ENCODE measurements at places on chromosomes 1 and 21.

DNA sequence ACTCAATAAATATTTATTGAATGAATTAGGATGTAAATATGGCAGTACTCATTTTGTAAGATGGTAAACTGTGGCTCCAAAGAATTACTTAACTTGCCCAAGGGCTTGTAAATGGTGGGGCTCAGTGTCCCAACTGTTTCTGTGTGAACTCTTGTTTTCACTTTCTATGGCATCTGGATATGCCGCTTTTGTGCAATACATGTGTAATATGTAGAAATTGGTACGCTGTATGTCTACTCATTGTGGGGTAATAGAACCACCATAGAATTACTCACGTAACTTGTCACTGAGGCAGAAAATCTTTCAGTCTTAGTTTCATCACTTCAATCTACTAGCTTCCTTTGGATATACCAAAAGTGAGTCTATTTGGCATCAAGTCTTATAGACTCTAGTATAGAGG lies 977 bp downstream of the PRPF3 start:
- no peak for DNase-seq

- no peak for DNase-seq
Measured at GRCh38 chr1:63423649-63424048, 56.2 kb downstream of the ALG6 start.

DNA sequence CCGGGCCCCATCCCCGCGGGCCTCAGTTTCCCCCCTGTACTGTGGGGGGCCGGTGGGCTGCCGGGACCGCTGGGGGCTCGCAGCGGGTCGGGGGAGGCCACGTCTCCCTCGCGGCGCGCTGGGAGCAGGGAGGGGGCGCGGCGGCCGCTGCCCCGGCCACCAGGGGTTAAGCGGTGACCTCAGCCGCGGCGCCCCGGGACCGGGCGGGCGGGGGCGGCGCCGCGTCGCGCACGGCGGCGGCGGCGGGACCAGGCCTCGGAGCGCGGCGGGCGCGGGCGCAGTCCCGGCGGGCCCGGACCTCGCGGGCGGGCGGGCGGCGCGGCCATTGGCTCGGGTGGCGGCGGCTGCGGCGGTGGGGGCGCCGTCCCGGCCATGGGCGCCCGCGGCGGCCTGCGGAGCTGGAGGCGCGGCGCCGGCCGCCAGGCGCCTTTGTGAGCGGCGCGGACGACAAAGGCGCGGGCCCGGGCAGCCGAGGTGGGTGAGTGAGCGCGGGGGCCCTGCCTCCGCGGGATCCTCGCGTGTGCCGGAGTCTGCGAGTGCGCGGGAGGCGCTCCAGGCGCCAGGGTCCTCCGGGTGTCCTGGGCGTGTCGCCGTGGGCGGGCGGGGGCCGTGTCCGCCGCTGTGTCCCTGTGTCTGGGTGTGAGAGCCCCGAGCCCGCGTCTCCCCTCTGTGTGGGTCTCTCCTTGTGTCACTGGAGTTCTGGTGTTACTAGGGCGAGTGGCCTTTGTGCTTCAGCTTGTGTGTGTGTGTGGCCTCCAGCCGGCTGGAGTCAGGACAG lies at the start of gene ARHGEF10L:
Gene ARHGEF10L (plus strand): TSS at position 222 of the 778 bp plus-strand sequence. CDS start 40,898 bp downstream, outside the sequence.
- DNase-seq = no peak

- DNase-seq = no peak
Measured at GRCh38 chr1:87968197-87968955, 639.7 kb downstream of the LMO4 start.

- peak; percentile 89 for DNase-seq
Measured at GRCh38 chr1:156959414-156959813, 39.0 kb downstream of the LRRC71 start.

GRCh38 chr1:93344886-93345632 lies 648 bp upstream of the DR1 start:
- DNase-seq = no peak

GRCh38 chr1:180065408-180065807 lies 89.3 kb upstream of the QSOX1 start:
- no peak for DNase-seq

DNA sequence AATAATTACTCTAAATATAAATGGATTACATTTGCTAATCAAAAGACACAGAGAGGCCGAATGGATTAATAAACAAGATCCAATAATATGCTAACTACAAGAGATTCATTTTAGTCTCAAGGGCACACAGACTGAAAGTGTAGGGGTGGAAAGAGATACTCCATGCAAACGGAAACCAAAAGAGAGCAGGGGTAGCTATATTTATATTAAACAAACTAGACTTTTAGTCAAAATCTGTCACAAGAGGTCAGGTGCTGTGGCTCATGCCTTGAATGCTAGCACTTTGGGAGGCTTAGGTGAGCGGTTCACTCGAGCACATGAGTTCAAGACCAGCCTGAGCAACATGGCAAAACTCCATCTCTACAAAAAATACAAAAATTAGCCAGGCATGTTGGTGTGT lies 33.6 kb upstream of the DISP1 start:
- DNase-seq = no peak

GRCh38 chr1:172545396-172546004 lies 12.6 kb downstream of the SUCO start:
- DNase-seq = no peak

DNA sequence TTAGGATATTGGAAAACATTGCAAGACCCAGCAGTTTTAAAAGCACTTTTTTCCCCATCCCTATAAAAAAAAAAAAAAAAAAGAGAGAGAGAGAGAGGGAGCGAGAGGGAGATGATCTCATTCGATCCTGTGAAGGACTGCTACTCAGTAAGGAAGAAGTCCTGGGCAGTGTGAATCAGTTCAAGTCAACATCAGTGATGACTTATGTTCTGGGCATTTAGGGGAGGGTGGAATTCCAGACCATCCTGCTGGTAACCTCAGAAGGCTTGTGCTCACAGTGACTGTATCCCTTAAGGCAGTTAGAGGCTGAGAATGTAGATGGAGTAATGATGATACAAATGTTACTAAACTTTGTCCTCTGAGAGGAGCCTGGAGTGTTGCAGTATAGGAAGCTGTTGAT lies 151.4 kb downstream of the TGFB2 start:
- no peak for DNase-seq

DNA sequence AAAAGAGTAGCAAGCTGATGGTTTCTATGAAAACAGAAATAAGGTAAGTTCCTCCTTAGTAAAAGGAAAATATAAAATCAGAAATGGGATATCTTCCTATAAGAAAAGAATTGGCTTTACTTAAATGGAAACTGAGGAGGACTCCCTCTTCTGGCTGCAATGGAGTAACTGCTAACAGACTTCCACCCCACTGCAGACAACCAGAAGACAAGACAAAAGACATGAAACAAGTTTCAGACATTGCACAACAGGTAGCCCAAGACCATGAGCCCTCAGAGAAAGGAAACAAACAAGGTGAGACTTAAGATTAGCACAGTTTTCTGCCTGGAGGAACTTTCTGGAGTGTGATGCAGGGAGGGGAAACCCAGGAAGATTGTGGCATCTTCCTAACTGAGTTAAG lies 17.0 kb upstream of the OLFML2B start:
- DNase-seq = no peak

DNA sequence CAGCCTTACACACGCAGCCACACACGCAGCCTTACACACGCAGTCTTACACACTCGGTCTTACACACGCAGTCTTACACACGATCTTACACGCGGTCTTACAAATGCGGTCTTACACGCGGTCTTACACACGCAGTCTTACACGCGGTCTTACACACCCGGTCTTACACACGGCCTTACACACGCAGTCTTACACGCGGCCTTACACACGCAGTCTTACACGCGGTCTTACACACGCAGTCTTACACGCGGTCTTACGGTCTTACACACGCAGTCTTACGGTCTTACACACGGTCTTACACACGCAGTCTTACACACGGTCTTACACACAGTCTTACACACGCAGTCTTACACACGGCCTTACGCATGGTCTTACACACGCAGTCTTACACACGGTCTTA lies 111.9 kb downstream of the PRDM16 start:
- no peak for DNase-seq

DNA sequence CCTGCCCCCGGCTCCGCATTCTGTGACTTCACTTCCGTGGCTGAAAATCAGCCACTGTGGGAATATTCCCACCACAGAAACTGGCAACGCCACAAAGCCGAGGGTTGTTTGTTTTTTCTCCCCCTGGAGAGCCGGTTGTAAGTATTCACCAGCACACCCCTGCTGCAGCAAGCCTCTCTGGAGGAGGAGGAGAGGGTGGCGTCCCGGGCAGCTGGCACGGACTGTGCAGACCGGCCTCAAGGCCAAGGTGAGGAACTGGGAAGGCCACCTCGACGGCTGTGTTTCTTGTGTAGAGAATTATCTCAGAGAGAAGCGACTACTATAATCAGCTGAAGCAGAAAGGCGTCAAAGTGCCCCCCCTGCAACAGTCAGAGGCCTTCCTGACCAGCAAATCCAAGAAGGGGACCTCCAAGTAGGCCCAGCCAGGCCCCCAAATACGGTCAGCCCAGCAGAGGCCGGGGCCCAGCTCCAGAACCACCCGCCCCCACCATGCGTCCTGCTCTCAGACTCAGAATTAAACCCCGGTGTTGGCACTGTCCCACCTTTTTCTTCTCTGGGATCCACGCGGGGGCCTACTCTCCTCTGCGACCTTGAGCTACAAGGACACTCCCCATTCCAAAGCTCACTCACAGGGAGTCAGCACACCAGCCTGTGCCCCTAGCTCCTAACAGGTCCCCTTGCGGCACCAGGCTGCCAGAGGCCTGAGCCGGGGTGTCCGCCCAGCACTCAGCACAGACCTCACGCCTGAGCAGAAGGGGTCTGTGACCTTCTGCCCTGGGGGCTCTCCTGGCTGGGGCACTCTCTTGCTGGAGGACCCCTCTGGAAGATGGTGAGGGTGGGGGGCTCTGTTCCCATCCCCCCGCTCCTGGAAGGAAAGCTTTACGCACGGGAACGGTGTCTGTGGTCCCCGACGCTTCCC lies 1.2 kb upstream of the SMIM1 start:
- no peak for DNase-seq

DNA sequence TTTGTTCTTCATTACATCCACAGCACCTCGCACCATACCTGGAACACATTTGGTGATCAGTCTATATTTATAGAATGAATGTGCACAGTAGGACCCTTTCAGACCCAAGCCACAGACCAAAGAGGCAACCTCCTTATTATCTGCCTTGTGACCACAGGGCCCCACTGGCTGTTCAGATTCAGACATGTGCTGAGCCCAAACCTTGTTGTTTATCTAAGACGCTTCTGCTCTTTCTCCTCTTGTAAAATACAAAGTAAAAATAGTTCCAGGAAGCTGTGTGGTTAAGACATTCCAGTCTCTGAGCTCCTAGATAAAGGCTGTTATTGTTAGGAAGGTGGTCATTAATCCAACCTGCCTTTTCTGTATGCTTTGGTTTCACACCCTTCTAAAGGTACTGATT lies 3.6 kb upstream of the SCMH1 start:
- DNase-seq = no peak

GRCh38 chr1:226655251-226656163 lies 83.6 kb downstream of the ITPKB start:
- DNase-seq = no peak

GRCh38 chr21:43273708-43274021 lies 104.9 kb downstream of the CRYAA start:
- DNase-seq = no peak

DNA sequence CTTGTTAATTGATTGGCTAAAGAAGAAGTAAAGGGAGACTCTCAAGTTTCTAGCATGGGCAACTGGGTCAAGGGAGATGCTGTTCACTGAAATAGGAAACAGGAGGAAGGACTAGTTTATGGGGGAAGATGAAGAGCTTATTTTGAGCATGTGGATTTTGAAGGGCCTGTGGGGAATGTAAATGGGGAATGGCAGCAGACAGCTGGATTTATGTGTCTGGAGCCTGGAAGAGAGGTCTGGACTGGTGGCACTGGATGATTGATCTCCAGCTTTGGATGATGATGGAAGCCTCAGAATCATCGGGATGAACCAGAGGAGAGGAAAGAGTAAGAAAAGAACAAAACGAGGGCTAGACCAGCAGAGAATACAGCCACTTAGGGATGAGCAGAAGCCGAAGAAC lies 54.9 kb upstream of the ENAH start:
- no peak for DNase-seq

GRCh38 chr1:99963041-99963795 lies 6.6 kb upstream of the SLC35A3 start:
- DNase-seq = no peak

DNA sequence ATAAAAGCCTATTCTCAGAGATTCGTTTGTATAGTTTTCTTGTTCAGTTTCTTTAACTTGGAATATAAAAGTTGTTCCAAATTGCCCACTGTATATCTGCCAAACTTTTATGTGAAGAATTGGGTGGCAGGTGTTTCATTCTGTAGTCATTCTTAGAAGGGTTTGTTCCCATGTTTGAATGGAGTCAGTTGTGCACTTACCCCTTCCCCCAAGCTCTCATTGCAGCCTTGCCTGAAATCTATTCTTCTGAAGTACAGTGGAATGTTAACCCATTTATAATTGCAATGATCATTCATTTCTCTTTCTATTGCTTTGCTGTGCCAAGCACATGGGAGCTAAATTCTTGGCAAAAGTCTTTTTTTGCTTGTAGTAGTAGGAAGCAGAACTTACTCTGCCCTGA lies 375.3 kb upstream of the C1orf87 start:
- DNase-seq = no peak

DNA sequence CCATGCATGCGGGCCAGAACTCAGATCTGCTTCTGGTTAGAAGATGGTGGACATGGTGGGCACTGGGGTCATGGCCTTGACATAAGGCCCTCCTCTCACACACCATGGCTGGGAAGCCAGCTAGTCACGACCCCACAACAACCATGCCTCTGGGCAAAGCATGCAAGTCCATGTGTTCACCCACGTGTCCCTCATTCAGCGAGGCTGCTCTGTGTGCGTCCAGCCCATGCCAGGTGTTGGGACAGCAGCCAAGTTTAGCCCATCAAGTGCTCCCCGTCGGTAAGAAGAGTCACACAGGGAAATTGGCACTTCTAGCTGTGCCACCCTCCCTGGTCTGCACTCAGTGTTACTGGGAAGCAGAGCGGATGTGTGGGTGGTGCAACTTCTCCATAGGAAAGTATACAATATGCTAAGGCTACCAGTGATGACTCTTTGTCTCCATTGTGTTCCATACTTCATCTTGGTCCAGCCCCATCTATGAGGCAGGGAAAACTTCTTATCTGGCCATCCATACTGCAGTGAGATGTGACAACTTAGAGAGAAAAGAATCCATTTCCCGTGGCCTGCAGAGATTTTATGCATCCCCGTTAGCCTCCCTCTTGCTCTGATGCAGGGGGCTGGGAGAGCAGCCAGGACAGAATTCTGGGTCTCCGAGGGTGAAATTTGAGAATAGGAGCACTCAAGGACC lies 198.0 kb downstream of the GRIK3 start:
- peak; percentile 97 for DNase-seq

DNA sequence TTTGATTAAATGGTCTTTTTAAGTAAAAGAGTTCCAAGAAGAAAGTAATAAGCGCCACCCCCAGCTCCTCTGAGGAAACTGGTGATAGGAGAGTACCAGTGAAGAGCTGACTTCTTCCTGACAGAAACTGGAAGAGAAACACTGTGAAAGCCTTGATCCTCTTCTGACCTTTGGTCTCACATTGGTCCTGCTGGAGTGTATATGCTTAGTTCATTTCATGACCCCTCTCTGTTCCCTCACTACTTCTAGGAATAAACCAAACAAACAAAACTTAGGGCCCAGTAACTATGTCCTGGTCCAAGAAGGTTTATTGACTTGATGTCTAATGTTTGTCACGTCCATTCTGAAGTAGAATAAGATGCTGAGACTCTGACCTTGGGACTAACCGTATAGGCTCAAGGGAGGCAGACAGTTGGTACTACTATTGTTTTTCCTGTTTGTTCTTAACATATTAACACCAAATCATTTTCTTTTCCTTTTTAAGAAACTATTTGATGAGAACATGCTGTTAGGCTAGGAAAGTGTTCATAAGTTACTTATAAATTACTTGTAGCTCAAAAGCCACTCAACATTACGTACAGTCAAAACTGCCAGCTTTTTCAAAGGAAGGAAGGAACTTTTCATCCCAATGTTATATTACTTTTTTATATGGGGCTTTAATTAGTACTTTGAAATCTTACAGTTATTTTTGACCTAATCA lies 57.9 kb downstream of the MIER1 start:
- no peak for DNase-seq
